ENCODE measurements at places on chromosomes 1 and 21. TPM values are rescaled to one million over a fixed set of nuclear protein-coding genes. Genes with fewer than 3 reads are reported as not detected.

The IVL gene
- not detected for total RNA-seq

The ADORA3 gene
- total RNA-seq, result not detected

The PROK1 gene
- not detected for total RNA-seq

The CFAP45 gene
- total RNA-seq, result 2.4 TPM

The NTMT2 gene
- total RNA-seq, result not detected

The ZNF648 gene
- total RNA-seq, result not detected

The LRRC53 gene
- total RNA-seq, result not detected

The OR6K3 gene
- total RNA-seq, result not detected

The OR10J1 gene
- not detected for total RNA-seq

The METTL18 gene
- 6.4 TPM for total RNA-seq

The CA14 gene
- total RNA-seq, result not detected

The GPR157 gene
- total RNA-seq, result 2.0 TPM

The F11R gene
- 37.7 TPM for total RNA-seq

The ARF1 gene
- total RNA-seq, result 218 TPM

The GCSAML gene
- 1.7 TPM for total RNA-seq

The LCE2B gene
- total RNA-seq, result not detected

The HJV gene
- total RNA-seq, result not detected

The CCDC185 gene
- not detected for total RNA-seq

The SPRR2F gene
- not detected for total RNA-seq

The INAVA gene
- total RNA-seq, result under 0.01 TPM

The CATSPERE gene
- total RNA-seq, result 0.94 TPM

The HAO2 gene
- total RNA-seq, result not detected

The OR2T35 gene
- 0.42 TPM for total RNA-seq

The DISP1 gene
- total RNA-seq, result 0.73 TPM

The SPRR1A gene
- total RNA-seq, result not detected

The OR10Z1 gene
- total RNA-seq, result 0.31 TPM

The KRTAP19-3 gene
- not detected for total RNA-seq

The NKAIN1 gene
- under 0.01 TPM for total RNA-seq

The HES2 gene
- not detected for total RNA-seq

The CNIH4 gene
- 39.6 TPM for total RNA-seq

The STUM gene
- total RNA-seq, result not detected

The TMEM52 gene
- total RNA-seq, result 0.31 TPM

The CRB1 gene
- total RNA-seq, result under 0.01 TPM

The CTSE gene
- not detected for total RNA-seq

The TMEM79 gene
- total RNA-seq, result 0.42 TPM

The HFM1 gene
- total RNA-seq, result 0.10 TPM

The FCGR3A gene
- 27.8 TPM for total RNA-seq

The INTS11 gene
- total RNA-seq, result 51.2 TPM

The CD244 gene
- 15.5 TPM for total RNA-seq

The LPGAT1 gene
- 35.4 TPM for total RNA-seq

The RHBDL2 gene
- total RNA-seq, result not detected

The DNAJC6 gene
- 8.5 TPM for total RNA-seq

The NEGR1 gene
- total RNA-seq, result 0.31 TPM

The TSPEAR gene
- not detected for total RNA-seq

The S100PBP gene
- total RNA-seq, result 18.5 TPM

The CHIA gene
- under 0.01 TPM for total RNA-seq

The C2CD4D gene
- 0.21 TPM for total RNA-seq

The NBPF8 gene
- 33.0 TPM for total RNA-seq

Measured in mononuclear cell (primary cell).